ENCODE measurements at places on chromosomes 3 and 15. TPM values are rescaled to one million over a fixed set of nuclear protein-coding genes. Genes with fewer than 3 reads are reported as not detected.
A peak's percentile ranks its signal among the peaks of the same experiment; 100 is the strongest.

The EBLN2 gene
- 3.4 TPM for total RNA-seq

The HCLS1 gene
- total RNA-seq: 0.57 TPM

The C3orf85 gene
- total RNA-seq: not detected

The IL16 gene
- not detected for total RNA-seq

The SOX14 gene
- total RNA-seq: not detected

The THBS1 gene
- 55.2 TPM for total RNA-seq

DNA sequence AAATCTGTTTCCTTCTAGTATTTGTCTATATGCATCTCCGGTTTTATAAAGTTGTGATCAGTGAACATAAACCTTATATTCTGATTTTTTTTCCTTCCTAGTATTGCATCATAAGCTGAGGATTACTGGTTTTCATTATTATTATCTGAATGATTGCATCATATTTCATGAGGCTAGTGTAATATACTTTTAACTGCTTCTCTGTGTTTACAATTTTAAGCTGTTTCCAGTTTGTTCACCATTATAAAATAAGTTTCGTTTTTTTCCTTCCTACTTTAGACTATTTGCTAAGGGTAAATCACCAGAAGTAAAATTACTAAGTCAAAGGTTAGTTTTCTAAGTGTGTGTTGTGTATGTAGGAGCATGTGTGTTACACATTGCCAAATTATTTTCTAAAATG is 20.2 kb downstream of the SEMA6D start:
- no peak for DNase-seq

DNA sequence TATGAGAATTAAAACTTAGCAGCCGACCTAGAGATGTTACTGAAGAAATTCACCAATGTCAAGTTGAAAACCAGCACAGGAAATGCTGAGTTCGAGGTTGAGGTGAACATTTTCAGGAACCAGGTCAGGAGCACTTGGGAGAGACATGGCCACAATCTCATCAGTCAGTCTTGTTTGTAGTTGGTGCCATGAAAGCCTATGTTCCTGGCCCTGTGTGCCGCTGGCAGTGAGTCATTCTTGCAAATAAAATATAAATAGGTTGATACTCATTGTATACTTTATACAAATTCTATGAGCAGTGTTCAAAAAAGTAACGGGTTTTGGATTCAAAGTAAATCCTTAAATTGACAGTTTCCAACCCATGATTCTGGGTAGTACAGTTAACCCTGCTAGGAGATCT is 1.5 kb upstream of the FSIP1 start:
- peak; percentile 21 for DNase-seq

DNA sequence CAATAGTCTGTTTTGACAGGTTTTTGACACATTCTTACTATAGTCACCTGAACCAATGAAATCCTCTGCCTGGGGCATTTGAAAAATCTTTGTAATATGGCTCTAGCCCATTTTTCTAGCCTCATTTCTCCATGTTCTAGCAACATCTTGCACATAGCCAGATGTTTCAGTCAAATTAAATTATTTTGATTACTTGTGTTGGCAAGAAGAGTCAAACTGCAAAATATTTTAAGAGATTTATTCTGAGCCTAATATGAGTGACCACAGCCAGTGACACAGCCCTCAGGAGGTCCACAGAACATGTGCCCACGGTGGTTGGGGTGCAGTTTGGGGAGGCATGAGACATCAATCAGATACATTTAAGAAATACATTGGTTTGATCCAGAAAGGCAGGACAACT is 6.9 kb downstream of the IFT122 start:
- DNase-seq: no peak

DNA sequence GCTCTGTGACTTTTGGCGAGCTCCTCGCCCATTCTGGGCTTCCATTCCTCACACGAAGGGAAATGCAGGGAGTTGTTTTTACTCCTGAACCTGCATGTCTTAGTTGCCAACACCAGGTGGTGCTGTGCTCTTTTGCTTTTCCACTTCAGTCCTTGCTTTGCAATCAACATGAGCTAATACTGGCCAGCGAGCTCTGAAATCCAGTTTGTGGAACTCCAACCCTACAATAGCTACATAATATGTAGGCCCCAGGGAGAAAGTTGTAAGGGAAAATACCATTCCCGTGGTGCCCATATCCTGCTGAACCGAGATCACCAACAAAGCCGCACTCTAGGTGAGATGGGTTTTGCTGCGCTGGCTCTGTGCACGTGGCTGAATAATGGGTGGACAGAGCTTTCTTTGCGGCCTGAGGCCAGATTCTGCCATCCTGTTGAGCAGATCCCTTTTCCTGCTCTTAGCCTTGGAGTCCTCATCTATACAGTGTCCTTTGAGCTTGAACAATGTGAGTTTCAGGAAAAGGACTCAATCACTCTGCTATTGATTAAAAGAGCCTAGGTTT is 25.0 kb downstream of the LSM3 start:
- DNase-seq: peak; percentile 79

DNA sequence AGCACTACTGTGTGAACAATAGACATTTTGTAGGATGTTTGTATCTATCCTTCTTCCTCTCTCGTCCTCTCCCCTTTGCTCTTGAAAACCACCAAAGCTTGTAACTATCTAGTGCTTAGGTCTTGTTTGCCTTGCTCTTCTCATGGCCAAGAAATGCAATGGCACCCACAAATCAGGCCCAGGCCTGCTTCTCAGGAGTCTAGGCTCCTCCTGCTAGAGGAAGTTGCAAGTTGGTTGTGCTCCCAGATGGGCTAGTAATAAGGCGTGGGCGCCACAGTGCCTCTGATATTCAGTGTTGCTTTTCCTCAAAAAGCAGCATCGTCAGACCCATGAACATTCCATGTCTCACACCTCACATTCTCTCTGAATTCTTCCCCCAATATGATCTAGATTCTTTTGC is 28.7 kb downstream of the ZNF385D start:
- DNase-seq: no peak
